ENCODE measurements at places on chromosomes 5 and 9.

DNA sequence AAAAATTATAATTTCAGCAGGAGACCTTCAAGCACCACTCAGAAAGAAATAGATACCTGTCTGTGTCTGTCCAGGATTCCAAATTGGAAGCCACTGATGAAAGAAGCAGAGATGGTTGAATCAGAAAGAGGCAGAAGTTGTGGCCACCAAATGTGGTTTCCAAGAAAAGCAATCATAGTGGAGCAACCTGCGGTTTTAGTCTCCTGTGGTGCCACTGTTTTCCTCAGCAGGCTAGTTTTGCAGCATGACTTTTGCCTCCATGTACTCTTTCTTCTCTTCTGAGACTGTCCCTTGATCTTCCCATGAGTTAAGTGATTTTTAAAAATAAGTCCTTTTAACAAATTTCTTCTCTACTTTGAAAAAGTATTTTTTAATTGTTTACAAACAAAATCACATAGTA is 535.8 kb downstream of the CYLC2 start:
- no peak for DNase-seq

DNA sequence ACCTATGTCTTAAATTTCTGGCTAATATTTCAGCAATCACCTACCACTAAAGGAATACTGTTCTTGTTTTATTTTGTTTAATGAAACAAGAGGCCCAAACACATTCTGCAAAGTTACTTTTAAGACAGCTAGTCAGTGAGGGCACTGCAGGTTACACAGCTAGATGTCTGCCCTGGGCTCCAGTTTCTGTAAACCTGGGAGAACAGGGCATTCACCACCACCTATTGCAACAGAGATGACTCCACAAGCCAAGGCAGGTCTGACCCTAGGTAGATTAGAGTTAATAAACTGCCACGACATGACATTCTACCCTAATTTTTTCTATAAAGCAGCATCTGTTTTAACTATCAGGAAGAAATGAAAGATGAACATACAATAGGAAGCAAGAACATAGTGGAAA is 90.8 kb downstream of the SLF1 start:
- DNase-seq, result no peak

DNA sequence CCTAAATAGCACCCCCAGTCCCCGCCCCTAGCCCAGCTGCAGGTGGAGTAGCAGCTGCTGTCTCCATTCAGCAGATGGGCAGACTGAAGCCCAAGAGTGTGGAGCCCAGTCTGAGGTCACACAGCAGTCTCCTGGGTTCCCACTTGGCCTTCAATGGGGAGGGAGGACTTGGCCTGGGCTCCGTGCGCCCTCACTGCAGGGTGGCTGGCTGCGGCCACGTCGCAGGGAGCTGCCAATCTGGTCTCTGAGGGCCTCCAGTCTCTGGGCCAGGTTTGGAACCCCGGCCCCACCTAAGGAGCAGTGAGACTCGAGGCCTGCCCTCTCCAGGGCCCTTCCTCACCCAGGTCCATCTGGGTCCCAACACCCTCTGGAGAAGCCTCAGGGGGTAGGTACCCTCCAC is 7.4 kb downstream of the KIF12 start:
- no peak for DNase-seq

DNA sequence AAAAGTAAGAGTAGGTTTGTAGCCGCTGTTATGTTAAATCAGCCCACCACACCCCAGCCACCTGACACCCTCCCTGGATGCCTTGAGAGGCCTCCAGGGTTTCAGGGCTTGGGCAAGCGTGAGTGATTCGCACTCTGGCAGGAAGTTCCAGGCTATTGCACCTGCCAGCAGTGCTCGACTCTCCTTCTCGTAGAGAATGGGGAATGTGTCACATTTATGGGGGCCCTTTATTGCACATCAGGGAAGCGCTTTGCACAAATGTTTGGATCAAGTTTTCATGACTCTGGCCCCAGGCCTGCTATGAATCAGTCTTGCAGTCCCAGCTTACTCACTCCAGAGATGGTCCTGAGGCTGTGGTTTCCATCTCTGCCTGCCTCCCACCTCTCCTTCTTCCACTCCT is 66.1 kb upstream of the ADRA1B start:
- no peak for DNase-seq

DNA sequence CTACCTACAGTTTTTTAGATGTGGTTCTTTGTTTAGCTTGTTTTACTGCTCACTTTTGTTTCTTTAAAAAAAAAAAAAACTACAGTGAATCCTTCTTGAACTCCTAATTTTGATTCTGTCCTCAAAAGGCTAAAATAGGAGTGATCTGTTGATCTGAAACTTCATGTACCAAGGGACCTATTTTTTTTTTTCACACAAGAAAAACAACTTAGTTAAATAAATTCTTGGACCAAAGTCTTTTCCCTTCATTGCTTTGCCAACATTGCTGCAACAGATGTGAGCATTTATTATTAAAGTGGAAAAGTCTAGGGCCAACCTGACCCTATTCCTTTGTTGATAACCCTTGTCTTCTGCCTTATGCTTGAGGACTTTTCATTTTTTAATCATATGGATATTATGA is 236.8 kb downstream of the ARHGEF28 start:
- no peak for DNase-seq

- no peak for DNase-seq
Observed at GRCh38 chr9:92660266-92660665, 9.7 kb downstream of the IPPK start.

DNA sequence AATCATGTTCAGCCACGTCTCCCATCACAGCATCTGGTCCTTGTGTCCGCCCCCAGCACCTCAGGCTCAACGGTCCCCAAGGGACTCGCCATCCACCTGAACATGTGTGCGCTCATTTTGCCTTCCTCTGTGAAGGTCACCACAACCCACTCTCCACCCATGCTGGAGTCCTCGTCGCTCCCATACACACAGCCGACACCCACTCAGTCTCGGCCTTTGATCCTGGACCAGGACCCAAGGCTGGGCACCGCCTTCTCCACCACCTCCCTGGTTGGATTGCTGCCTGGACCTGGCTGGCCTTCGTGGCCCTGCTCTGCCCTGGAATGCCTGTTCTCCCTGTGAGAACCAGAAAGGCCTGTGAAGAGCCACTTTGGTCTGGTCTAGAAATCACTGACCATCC is 60.3 kb downstream of the UBE2QL1 start:
- DNase-seq, result no peak

DNA sequence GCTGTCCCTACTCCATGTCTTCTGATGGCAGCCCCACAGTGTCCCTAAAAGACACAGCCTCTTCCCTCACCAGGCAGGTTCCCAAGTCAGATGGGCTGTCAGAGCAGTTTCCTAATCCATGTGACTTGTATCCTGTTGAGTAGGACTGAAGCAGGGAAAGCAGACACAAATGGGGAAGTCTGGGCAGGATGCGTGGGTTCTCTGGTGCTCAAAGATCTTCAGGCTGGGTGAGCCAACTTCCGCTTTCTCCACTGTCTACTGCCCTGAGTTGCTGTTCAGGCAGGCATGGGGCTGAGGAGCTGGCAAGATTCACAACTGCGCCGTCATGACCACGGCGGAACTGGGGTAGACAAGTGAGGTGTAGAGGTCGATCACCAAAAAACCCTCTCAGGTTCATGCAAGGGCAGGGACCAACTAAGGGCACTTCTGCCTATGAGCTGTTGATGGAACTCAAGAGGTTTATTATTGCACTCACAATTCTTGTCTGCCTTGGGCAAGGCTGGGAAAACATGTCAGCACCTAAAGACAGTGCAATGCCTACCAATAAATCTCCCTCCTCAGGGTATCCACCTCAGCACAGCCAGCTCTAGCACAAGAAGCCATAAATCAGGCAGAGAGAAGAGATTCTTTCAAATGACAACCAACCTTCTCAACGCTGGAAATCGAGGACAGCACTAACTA is 83.4 kb downstream of the RAPGEF1 start:
- peak; percentile 45 for DNase-seq

- no peak for DNase-seq
Observed at GRCh38 chr5:1967736-1968135, 85.0 kb upstream of the IRX4 start.

GRCh38 chr5:71894091-71894490 is 175.0 kb downstream of the CARTPT start:
- DNase-seq, result no peak

DNA sequence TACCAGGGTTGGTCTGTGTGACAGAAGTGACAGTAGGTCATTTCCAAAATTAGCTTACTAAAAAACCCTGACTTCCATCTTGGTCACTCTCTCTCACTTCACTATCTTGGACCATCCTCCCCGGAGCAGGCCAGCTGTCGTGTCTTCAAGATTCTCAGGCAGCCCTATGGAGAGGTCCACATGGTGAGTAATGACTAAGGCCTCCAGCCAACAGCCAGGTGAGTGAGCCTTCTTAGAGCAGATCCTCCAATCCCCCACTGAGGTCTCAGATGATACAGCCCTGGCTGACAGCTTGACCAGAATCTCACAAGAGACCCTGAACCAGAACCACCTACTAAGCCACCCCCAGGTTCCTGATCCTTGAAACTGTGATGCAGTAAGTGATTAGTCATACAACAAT is 92.0 kb downstream of the DCP2 start:
- DNase-seq, result no peak

GRCh38 chr9:71692337-71692736 is 76.0 kb downstream of the CEMIP2 start:
- DNase-seq, result no peak
